ENCODE measurements at places on chromosomes 4 and X. TPM values are rescaled to one million over a fixed set of nuclear protein-coding genes. Genes with fewer than 3 reads are reported as not detected.

DNA sequence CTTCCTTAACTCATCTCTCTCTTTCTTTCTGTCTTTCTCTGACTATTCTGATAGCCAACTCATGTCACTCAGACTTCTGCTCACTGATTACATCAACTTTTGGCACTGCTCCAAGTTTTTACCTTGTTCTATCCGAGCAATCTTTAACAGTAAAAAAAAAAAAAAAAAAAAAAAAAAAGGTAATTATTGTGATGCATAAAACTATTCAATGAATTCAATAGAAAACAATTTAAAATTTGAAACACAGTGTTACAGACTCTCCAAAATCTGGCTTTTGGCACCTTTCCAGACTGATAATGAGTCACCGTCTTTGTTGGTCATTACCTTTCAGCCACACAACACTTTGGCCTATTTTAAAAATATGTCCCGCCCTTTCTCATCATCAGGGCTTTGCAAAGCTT lies 229.5 kb downstream of the GALNTL6 start:
- H3K4me1 ChIP-seq = no peaks in the 10 kb centered on the region
- DNase-seq = no peak
- no peak overlapping the region for H3K4me3 ChIP-seq
- H3K36me3 ChIP-seq = no peaks in the 10 kb centered on the region

The STK26 gene
- total RNA-seq = 11.6 TPM

GRCh38 chr4:186416451-186417060 lies 138.8 kb downstream of the MTNR1A start:
- H3K4me1 ChIP-seq = no peaks in the 10 kb centered on the region
- DNase-seq = no peak
- no peaks in the 10 kb centered on the region for H3K36me3 ChIP-seq

GRCh38 chr4:88981993-88982392 lies 75.0 kb downstream of the FAM13A start:
- no peaks in the 10 kb centered on the region for H3K27me3 ChIP-seq
- H3K36me3 ChIP-seq = no peaks in the 10 kb centered on the region
- H3K4me1 ChIP-seq = no peaks in the 10 kb centered on the region
- DNase-seq = no peak

DNA sequence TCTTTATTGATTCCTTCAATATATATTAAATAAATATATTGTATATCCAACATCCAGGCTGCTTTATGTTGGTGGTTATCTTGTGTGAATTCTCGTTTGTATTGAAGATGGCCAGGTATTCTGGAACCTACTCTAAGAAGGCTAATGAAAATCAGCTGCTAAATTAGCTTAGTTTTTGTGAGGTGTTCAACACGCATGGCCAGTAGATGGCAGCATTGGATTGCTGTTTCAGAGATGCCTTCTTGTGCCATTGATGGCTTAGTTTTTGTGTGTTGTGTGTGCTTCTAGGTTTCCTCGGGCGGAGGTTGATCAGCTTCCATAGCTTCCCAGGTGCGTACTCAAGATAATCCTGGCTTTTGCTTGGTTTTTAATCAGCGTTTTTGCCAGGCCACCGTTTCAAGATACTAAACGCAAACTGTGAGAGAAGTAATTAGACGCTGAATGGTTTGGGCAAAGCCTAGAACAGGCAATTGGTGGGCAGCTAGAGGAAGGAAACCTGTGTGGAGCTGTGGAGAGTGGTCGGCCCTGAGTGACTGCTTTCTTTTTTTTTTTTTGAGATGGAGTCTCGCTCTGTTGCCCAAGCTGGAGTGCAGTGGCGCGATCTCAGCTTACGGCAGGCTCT lies 15.1 kb downstream of the NOCT start:
- no peak for DNase-seq
- H3K4me3 ChIP-seq = no peak overlapping the region
- H3K4me1 ChIP-seq = no peaks in the 10 kb centered on the region
- no peak overlapping the region for H3K27ac ChIP-seq
- H3K36me3 ChIP-seq = no peaks in the 10 kb centered on the region

GRCh38 chr4:132792310-132792709 lies 356.8 kb upstream of the PCDH10 start:
- no peaks in the 10 kb centered on the region for H3K27me3 ChIP-seq
- no peaks in the 10 kb centered on the region for H3K4me1 ChIP-seq
- H3K4me3 ChIP-seq = no peak overlapping the region
- no peak overlapping the region for H3K27ac ChIP-seq

The ENAM gene
- 0.17 TPM for total RNA-seq

DNA sequence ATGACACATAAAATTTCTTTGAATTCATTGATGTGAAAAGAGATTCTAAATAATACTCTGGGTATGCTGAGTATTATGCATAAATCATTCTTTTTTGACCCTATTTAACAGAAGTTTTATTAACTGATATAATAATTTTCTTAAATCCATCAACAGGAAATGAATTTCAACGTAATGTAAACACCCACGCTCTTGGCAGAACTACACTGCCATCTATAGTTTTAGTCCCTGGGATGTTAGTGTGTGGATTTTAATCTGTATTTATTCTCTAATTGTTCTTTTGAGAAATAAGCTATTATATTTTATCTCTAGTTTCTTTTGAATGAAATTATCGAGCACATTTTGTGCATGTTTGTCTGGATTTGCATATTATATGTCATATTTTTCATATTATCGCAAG lies 666.8 kb upstream of the NDST4 start:
- no peaks in the 10 kb centered on the region for H3K36me3 ChIP-seq
- no peak for DNase-seq
- H3K4me1 ChIP-seq = no peaks in the 10 kb centered on the region
- no peaks in the 10 kb centered on the region for H3K27me3 ChIP-seq
- no peak overlapping the region for H3K27ac ChIP-seq
- no peak overlapping the region for H3K4me3 ChIP-seq

The NMU gene
- not detected for total RNA-seq

All from upper lobe of left lung (tissue), 6 donors.